Central memory CD8-positive, alpha-beta T cell (primary cell): ENCODE measurements at places on chromosomes 2 and 18.

DNA sequence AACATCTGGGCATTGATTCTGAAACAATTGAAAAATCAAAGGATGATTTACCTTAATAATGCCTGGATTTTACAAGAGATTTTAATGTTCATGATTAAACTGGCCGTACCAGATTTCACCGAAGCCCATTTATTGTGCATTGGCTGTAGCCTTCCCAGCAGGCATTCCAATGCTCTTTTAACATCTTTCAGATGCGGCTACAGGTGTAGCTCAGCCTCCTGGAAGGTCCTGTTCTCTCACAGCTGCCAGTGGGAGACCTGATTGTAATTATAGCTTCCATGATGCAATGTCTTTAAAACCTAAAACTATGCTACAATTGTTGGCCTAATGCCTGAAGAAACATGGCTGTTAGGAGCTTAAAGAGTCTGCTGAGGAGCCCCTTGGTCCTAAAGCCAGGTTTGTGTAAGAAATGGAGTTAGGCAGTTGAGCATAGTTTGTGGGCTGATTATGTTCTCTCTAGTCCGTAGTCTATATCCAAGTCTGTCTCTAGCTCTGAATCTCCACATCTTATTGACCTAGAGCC is 147.4 kb downstream of the CERS6 start:
- DNase-seq = no peak

DNA sequence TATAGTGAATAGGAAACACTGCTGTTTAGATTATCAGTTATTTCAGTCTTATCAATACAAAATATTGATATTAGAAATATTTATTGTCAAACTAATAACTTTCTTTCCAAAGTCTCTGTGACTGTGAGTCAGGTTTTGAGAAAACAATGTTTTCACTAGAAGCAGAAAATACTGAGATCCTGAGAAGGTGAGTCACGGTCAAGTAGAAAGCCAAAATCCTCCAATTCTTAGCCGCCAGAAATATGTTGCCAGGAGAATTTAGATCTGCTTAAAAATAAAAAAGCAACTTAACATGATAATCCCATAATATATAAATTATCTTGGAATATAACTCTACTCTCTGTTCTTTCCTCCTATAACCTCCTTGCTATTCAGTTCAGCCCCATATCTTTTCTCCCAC is 181.9 kb upstream of the NRXN1 start:
- DNase-seq = no peak

DNA sequence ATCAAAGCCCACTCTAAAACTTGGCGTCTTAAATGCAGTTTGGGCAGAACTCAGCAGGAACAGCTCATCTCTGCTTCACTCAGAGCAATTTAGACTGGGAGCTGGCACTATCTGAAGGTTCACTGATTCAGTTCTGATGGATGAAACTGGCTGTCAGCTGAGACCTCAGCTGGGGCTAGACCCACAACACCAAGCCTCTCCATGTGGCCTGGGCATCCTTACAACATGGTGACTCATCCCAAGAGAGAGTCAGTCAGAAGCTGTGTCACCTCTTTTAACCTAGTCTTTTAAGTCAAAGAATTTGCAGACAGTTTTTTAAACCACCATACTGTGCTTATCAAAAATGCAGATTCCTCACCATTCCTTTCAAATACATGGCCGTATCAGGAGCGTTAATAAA is 62.6 kb upstream of the ZNF397 start:
- DNase-seq = no peak

DNA sequence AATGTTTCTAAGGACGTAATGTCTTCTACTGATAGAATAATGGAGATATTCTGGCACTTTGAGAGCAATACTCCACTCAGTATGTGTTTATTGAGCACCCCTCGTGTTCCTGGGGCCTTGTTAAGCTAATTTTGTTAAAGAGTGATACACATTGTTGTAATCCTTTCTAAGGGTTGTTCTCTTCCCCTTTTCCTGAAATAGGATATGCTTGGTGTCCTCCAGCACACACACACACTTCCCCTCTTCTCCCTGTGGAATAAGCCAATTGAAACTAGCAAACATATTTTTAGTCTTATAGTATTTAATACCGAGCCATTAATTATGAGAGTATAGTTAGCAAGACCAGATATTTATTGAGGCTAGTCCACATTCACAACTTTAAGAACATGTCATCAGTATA is 114.1 kb downstream of the CRIM1 start:
- no peak for DNase-seq

GRCh38 chr2:230909841-230910545 is 15.0 kb downstream of the GPR55 start:
- DNase-seq = no peak
